Stimulated activated naive B cell treated with anti-CD40 and anti-IgM and Interleukin-4, amounts not matched to agents 10 μg/mL and 1 μg/mL and 100 μg/mL, for 72 hours (primary cell): ENCODE measurements at places on chromosomes 3 and 15.

- no peaks in the 10 kb centered on the region for H3K27me3 ChIP-seq
- DNase-seq, result no peak
- no peak overlapping the region for H3K4me3 ChIP-seq
- H3K36me3 ChIP-seq, result no peaks in the 10 kb centered on the region
- peaks cover 7% of the 10 kb centered on the region for H3K4me1 ChIP-seq
Measured at GRCh38 chr3:106392915-106393314, 524.1 kb upstream of the CBLB start.

DNA sequence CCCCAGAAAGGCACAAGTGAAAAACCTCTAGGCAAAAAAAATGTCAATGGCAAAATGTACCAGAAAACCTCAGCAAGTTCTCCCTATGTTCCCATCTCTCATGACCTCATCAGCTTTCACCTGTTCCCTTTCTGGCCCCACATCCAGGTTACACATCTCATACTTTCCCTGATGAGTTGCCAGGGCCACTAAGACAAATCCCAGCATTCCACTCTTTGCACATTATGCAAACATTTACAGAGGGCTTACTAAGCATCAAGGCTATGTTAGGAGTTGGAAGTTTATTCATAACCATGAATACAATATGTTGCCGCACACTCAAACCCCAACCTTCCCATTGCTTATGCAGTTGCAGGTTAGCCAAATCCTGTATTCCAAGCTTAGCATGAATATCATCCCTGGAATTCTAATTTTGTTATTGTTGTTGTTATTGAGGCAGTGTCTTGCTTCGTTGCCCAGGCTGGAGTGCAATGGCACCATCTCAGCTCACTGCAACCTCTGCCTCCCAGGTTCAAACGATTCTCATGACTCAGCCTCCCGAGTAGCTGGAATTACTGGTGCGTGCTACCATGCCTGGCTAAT lies 129.3 kb upstream of the UBE2E2 start:
- DNase-seq, result no peak
- H3K4me1 ChIP-seq, result peaks cover 30% of the 10 kb centered on the region
- peaks cover 1% of the 10 kb centered on the region for H3K36me3 ChIP-seq
- H3K27ac ChIP-seq, result no peak overlapping the region
- H3K27me3 ChIP-seq, result no peaks in the 10 kb centered on the region

GRCh38 chr3:71989165-71989564 lies 204.2 kb upstream of the PROK2 start:
- H3K27ac ChIP-seq, result peak overlapping the region; percentile 47
- H3K4me3 ChIP-seq, result no peak overlapping the region
- no peak for DNase-seq
- peaks cover 13% of the 10 kb centered on the region for H3K27me3 ChIP-seq
- no peaks in the 10 kb centered on the region for H3K36me3 ChIP-seq

GRCh38 chr3:69182588-69183316 lies 60.4 kb upstream of the LMOD3 start:
- H3K4me1 ChIP-seq, result no peaks in the 10 kb centered on the region
- no peaks in the 10 kb centered on the region for H3K27me3 ChIP-seq
- no peak overlapping the region for H3K4me3 ChIP-seq

GRCh38 chr3:81793410-81793809 lies 32.0 kb upstream of the GBE1 start:
- no peak overlapping the region for H3K4me3 ChIP-seq
- H3K36me3 ChIP-seq, result no peaks in the 10 kb centered on the region
- H3K27ac ChIP-seq, result no peak overlapping the region
- no peaks in the 10 kb centered on the region for H3K27me3 ChIP-seq
- peaks cover 10% of the 10 kb centered on the region for H3K4me1 ChIP-seq

DNA sequence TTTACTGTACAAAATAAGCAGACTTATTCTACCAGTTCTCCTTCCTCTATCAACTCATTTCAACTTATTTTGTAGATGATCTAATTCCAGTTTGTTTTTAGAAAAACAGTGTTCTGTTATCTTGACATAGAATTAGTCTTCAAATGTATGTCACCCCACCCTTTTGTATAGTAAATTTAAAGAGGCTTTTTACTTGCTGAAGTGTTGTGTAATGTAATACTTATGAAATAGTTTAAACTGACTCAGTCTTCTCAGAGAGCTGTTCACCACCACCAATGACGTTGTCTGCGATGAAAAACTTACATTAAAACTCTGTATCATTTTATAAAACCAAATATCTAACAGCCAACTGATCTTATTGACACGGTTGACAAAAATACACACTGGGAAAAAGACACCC lies 82.9 kb downstream of the RAP2B start:
- no peaks in the 10 kb centered on the region for H3K36me3 ChIP-seq
- no peak overlapping the region for H3K4me3 ChIP-seq
- H3K27me3 ChIP-seq, result no peaks in the 10 kb centered on the region
- DNase-seq, result no peak
- H3K4me1 ChIP-seq, result no peaks in the 10 kb centered on the region

- DNase-seq, result no peak
- peak overlapping the region; percentile 88 for H3K27ac ChIP-seq
- H3K4me3 ChIP-seq, result no peak overlapping the region
- H3K4me1 ChIP-seq, result no peaks in the 10 kb centered on the region
- H3K36me3 ChIP-seq, result peaks cover 2% of the 10 kb centered on the region
- no peaks in the 10 kb centered on the region for H3K27me3 ChIP-seq
Measured at GRCh38 chr3:43364926-43365325, 78.6 kb downstream of the SNRK start.

DNA sequence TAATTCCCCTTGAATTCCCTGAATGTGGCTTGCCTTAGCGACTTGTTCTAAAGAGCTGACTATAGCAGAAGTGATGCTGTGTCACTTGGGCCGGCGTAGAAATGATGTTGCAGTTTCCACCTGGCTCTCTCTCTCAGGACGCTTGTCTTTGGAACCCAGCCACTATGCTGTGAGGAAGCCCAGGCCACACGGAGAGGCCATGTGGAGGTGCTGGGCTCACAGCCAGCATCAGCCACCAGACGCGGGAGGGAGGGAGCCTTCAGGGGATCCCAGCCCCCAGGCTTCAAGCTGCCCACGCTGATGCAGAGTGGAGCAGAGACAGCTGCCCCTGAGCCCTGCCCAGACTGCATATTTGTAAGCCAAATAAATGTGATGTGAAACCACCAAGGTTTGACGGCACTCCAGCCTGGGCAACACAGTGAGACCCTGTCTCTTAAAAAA lies 18.6 kb downstream of the RNU5B-1 start:
- H3K27me3 ChIP-seq, result peaks cover 28% of the 10 kb centered on the region
- H3K36me3 ChIP-seq, result no peaks in the 10 kb centered on the region
- H3K4me1 ChIP-seq, result peaks cover 18% of the 10 kb centered on the region

DNA sequence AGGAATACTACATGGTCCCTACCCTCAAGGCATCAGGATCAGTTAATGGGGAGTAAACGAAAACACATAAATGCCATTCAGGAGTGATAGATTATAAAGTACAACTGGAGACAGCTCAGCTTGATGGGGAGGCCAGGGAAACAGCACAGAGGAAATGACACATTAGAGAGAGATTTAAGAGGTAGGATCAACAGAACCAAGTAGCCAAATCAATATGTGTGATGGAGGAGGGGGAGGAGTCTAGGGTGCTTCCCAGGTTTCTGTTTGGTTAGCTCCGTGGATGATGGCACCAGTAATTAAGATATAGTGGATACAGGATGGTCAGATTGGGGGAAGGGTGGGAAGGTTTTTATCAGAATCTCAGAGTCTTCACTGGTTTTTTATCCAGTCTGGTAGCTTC lies 229.5 kb upstream of the ROPN1 start:
- peaks cover 36% of the 10 kb centered on the region for H3K27me3 ChIP-seq
- no peak overlapping the region for H3K4me3 ChIP-seq
- DNase-seq, result no peak
- no peak overlapping the region for H3K27ac ChIP-seq

GRCh38 chr3:16350597-16351318 lies 85.7 kb downstream of the OXNAD1 start:
- H3K4me1 ChIP-seq, result peaks cover 67% of the 10 kb centered on the region
- no peak overlapping the region for H3K4me3 ChIP-seq
- H3K27me3 ChIP-seq, result no peaks in the 10 kb centered on the region
- peaks cover 77% of the 10 kb centered on the region for H3K36me3 ChIP-seq

DNA sequence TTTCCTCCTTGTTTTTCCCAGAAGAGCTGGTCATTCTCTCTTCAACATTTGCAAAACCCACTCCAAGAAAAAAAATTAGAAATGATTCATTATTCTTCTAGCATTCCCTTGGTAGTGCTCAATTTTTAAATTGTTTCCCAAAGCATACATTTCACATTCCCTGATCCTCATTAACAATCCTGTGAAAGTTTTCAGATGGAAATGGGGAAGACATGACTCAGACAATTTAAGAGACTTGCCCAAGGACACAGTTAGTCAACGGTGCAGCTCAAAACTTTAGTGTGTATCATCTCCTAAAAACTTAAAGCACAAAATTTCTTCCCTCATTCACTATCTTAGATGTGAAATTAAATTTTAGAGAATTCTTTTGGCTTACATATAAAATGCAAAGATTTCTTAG lies 17.1 kb upstream of the ABI3BP start:
- DNase-seq, result no peak
- no peaks in the 10 kb centered on the region for H3K36me3 ChIP-seq
- H3K27me3 ChIP-seq, result no peaks in the 10 kb centered on the region
- H3K27ac ChIP-seq, result no peak overlapping the region

DNA sequence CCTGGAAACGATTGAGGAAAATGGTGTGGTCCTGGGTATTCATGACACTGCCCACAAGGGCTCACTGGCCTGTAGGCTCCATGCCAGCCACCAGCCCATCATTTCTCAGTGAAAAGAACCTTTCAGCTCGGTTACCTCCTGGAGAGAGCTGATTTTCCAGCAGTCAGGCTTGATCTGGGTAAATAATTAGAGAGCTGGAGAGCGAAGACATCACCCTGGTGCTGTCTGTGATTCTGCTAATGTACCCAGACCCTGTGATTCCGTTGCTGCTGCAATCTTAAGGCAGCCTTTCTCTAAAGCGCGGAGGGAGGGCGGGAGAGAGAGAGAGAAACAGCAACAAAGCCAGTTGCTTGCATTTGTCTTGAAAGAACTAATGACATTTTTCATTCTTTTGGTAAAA lies 221.9 kb upstream of the TOPAZ1 start:
- no peak overlapping the region for H3K4me3 ChIP-seq
- no peak for DNase-seq
- peaks cover 45% of the 10 kb centered on the region for H3K27me3 ChIP-seq
- peaks cover 18% of the 10 kb centered on the region for H3K4me1 ChIP-seq
- no peaks in the 10 kb centered on the region for H3K36me3 ChIP-seq

DNA sequence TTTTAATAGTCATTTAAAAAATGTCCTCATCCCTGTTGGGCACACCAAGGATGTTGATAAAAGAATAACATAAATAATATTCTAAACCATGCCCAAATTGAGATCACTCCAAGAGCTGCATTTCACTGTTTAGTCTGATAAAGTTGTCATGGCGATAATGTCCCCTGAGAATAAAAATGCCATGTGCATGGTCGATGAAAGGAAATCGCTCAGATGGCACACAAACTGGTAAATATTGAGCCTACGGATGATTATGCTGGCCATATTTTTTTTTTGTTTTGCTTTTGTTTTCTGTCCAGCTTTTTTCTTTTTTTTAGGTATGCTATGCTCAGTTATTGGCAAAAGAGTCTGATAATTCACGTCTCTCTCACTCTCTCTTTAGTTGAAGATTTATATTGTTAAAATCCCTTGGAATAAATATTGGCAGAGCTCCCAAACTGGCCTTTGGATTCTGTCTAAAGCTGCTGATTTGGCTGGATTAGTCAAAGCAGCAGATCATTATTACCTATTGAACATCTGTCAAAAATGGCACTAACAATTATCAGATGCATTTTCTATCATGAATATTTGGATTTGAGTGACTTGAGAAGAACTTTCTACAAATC lies 643.8 kb downstream of the SQOR start:
- H3K27ac ChIP-seq, result no peak overlapping the region
- no peaks in the 10 kb centered on the region for H3K27me3 ChIP-seq
- H3K4me1 ChIP-seq, result no peaks in the 10 kb centered on the region
- no peak overlapping the region for H3K4me3 ChIP-seq
- DNase-seq, result no peak

DNA sequence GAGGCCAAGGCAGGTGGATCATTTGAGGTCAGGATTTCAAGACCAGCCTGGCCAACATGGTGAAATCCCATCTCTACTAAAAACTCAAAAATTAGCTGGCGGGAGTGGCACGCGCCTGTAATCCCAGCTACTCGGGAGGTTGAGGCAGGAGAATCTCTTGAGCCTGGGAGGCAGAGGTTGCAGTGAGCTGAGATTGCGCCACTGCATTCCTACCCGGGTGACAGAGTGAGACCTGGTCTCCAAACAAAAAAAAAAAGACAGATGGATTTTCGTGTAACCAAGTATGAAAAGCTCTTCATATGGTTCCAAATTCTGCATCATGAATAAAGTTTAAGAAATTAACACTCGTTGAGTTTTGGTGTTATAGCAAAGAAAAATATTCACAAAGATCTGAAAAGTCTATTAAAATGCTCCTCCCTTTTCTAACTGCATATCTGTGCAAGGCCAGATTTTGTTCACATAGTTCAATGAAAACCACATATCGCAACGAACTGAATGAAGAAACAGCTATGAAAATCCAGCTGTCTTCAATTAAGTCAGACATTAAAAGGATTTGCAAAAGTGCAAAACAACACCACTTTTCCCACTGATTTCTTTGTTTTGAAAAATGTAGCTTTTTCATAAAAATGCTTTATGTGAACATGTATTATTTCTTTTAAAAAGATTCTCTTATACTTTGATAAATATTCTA lies 23.8 kb upstream of the FBLN2 start:
- peaks cover 6% of the 10 kb centered on the region for H3K36me3 ChIP-seq
- no peak overlapping the region for H3K4me3 ChIP-seq
- H3K27me3 ChIP-seq, result peaks cover 12% of the 10 kb centered on the region
- no peak overlapping the region for H3K27ac ChIP-seq

DNA sequence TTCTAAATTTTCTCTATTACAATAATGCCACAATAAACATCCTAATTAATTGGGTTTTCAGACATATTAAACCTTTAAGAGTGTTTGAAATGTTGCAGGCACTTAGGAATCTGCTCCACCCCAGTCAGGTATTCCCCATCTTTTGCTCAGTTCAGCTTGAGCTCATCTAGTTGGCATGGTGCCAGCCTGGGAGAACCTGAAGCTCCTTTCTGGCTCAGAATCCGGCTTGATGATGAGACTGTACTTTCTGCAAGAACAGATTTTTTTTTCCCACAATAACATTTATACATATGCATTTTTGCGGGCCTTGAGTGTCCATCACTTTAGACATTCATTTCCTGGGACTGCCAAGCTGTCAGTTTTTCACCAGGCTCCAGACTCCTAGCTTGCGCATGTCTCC lies 7.7 kb upstream of the OXSR1 start:
- no peak overlapping the region for H3K4me3 ChIP-seq
- H3K27ac ChIP-seq, result no peak overlapping the region
- H3K36me3 ChIP-seq, result no peaks in the 10 kb centered on the region
- H3K27me3 ChIP-seq, result no peaks in the 10 kb centered on the region
- peaks cover 19% of the 10 kb centered on the region for H3K4me1 ChIP-seq
- no peak for DNase-seq

DNA sequence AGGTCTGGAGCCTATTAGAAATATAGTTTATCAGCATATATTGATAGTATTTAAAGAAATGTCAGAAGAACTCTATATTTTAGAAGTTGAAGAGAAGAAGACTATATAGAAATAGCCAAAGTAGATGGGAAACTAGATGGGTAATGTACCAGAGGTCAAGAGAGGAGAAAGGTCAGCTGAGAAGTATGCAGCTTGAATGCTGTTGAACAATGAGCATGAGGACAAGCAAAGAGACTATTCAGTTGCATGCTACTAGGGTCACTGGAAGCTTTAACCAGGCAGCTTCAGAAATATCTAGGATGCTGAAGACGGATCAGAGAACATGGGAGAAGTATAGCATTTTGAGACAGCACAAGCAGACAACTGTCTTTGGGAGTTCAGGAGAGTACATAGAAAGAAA lies 19.6 kb upstream of the TIPARP start:
- no peaks in the 10 kb centered on the region for H3K27me3 ChIP-seq
- DNase-seq, result no peak
- no peaks in the 10 kb centered on the region for H3K36me3 ChIP-seq
- H3K27ac ChIP-seq, result no peak overlapping the region
